ENCODE measurements at places on chromosomes 2 and 18. TPM values are rescaled to one million over a fixed set of nuclear protein-coding genes. Genes with fewer than 3 reads are reported as not detected.

TMEM198 gene
- 2.1 TPM for total RNA-seq

ITPRIPL1 gene
- 32.6 TPM for total RNA-seq

GRCh38 chr2:64609227-64609941 is 44.3 kb downstream of the SERTAD2 start:
- no peaks in the 10 kb centered on the region for H3K27me3 ChIP-seq
- DNase-seq = peak; percentile 60
- H3K36me3 ChIP-seq = no peaks in the 10 kb centered on the region
- peak overlapping the region; percentile 59 for H3K27ac ChIP-seq
- peaks cover 22% of the 10 kb centered on the region for H3K4me1 ChIP-seq
- peak overlapping the region; percentile 60 for H3K4me3 ChIP-seq

DNA sequence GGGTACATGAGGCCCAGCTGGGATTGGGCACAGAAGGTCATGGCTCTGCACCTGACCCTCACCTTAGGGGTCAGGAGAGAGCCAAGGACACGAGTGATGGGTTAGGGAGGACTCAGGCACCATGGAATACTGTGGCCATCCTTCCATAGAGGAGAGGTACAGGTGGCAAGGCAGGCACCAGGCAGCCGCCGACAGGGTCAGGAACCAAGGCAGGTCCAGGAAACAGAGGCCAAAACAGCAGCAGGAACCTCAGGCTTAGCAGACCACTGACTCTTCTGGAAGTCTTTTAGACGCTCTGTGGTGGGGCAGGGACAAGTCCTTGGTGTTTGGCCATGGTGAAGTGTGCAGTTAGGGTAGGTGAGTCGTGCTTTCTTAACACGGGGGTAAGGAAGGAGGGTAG is 128.0 kb downstream of the NEDD4L start:
- H3K4me3 ChIP-seq = no peak overlapping the region
- H3K27ac ChIP-seq = no peak overlapping the region
- H3K36me3 ChIP-seq = no peaks in the 10 kb centered on the region
- peaks cover 1% of the 10 kb centered on the region for H3K27me3 ChIP-seq
- DNase-seq = no peak

DNA sequence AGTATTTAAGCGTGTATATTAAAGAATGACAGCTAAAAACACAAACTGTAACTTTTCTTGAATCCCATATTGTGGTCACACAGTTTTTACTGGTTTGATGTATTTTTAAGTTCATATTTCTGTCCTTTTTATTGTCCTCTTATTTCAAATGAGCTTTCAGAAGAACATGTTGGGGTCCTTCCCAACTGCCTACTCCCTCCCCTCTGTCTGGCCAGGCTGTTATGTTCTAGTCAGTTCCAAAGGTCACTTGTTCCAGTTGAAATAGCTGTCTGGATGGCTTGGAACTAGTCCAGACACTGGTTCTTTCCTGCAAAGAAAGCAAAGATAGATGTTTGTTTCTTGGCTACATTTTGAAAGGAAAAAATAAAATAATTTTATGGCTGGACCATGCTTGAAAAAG is 306.9 kb downstream of the GULP1 start:
- H3K27me3 ChIP-seq = no peaks in the 10 kb centered on the region
- no peak overlapping the region for H3K27ac ChIP-seq
- no peaks in the 10 kb centered on the region for H3K4me1 ChIP-seq
- DNase-seq = no peak

DNA sequence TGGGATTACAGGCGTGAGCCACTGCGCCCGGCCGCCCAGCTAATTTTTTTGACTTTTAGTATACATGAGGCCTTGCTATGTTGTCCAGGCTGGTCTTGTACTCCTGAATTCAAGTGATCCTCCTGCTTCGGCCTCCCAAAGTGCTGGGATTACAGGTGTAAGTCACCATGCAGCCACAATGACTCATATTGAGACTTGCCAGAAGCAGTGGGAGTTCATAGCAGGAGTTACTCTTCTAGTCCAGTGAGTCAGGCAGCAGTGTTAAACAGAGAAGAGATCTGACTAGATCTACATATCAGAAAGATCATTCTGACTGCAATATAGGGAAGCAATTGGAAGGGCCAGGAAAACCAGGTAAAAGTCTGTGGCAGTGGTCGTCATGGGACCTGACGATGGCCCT is 1.5 kb upstream of the FLACC1 start:
- H3K27ac ChIP-seq = no peak overlapping the region
- H3K36me3 ChIP-seq = peaks cover 16% of the 10 kb centered on the region
- H3K4me1 ChIP-seq = peaks cover 22% of the 10 kb centered on the region
- H3K27me3 ChIP-seq = no peaks in the 10 kb centered on the region
- DNase-seq = peak; percentile 64

DNA sequence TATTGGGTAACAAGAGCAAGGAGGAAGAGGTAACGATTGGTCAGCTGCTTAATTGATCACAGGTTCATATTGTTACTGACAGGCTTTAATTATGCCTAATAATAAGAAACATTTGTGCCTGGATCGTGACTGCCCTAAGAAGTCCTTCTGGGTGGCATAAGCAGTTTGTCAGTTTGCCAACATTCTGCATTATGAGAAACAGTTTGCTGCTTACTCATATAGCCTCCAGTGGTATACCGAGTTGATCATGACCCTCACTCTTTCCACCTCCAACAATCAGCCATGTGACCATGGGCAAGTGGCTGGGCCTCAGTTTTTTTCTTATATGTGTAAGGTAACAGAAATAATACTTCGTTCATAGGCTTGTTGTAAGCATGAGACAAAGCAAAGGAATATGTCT is 96.6 kb upstream of the CABLES1 start:
- no peaks in the 10 kb centered on the region for H3K4me1 ChIP-seq
- DNase-seq = no peak
- no peak overlapping the region for H3K4me3 ChIP-seq
- H3K27ac ChIP-seq = no peak overlapping the region
- no peaks in the 10 kb centered on the region for H3K27me3 ChIP-seq

DNA sequence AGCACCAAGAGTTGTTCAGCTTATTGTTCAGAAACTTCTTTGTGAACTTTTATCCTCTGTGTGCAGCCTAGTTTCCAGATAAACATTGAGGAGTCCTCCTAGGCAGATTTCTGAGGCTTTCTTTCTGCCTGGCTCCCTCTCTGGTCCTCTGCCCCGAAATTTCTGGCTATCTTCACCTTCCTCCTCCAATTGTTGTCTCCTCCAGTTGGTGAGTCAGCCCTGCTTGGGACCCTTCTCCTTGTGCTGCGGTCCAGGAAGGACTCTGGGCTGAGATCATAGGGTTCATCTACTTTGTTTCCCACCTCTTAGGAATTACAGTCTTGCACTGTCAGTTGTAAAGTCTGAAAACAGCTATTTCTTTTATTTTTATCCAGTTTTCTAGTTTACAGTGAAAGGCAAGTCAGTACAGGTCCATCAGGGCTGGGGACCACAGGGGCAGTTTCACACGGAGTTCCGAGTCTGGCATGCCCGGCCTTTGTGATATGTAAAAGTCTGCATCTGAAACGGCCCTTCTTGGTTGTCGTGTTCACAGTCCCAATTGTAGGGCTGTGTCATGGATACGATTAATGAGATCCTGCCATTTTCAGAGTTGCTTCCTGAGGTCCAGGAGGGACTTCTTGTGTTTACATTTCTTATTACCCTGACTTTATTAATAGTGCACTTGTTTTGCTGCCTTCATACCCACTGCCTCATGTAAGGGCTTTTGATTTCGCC is 100.8 kb downstream of the SMC6 start:
- no peak overlapping the region for H3K27ac ChIP-seq
- H3K27me3 ChIP-seq = no peaks in the 10 kb centered on the region
- no peaks in the 10 kb centered on the region for H3K36me3 ChIP-seq
- DNase-seq = no peak
- no peaks in the 10 kb centered on the region for H3K4me1 ChIP-seq

DNA sequence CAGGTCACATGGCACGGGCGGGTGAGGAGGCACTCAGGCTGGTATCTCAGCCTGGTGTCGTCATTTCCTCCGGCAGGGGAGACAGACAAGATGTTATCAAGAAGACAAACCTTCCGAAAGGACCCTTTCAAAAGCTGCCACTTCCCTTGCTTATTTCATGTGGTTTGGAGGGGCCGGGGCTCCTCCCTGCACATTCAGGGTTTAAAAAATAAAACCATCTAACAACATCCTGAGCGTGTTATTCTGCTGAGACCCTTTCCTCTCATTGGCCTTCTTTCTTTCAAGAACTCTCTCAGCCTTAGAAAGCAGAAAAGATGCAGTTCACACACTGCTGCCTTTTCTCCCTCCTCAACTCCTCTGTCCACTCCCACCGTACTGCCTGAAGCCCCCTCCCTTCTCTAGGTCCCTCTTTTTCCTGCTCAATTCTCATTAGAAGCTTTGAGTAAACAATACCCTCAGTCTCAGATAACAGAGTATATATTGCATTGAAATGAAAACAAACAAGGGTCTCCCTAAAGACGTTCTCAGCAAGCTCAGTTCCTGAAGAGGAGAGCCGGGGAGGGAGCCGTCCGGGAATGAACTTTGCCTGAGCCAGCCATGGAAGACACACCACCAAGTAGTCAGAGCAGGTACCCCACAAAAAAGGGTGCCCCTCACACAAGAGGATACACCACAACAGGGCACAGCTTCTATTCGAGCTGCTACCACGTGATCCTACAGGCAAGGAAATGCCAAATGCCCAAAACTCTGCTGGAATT is 9.7 kb downstream of the SMAD7 start:
- H3K27ac ChIP-seq = peak overlapping the region; percentile 91
- DNase-seq = peak; percentile 94
- H3K27me3 ChIP-seq = no peaks in the 10 kb centered on the region
- H3K36me3 ChIP-seq = peaks cover 62% of the 10 kb centered on the region
- peaks cover 91% of the 10 kb centered on the region for H3K4me1 ChIP-seq

DNA sequence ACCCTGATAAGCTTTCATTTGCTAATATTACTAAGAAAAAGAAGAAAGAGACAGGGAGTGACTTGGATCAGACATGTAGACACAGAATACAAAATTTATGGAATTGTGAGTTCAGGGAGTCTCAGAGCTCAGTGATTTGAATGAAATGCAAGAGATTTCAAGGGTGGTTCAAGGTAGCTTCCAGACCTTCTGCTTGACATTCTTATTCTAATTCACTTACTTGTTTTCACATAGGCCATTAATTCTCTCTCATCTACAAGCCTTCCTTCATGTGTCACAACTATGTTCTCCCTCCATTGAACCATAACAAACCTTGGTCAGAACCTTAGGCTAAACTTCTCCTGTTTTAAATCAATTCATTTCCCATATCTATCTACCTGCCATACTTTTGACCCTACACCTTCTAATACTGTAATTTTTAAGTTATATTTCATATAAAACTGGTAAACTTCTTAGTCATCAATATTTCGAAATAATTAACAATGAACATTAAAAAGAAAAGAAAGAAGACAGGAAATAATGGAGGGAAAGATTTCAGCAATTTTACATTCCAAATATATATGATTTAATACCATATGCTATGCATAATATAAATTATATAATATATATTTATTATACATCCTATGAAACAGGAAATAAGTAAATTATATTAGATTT is 139.2 kb upstream of the PDE1A start:
- DNase-seq = no peak
- H3K4me3 ChIP-seq = no peak overlapping the region
- H3K27ac ChIP-seq = no peak overlapping the region
- no peaks in the 10 kb centered on the region for H3K4me1 ChIP-seq

DNA sequence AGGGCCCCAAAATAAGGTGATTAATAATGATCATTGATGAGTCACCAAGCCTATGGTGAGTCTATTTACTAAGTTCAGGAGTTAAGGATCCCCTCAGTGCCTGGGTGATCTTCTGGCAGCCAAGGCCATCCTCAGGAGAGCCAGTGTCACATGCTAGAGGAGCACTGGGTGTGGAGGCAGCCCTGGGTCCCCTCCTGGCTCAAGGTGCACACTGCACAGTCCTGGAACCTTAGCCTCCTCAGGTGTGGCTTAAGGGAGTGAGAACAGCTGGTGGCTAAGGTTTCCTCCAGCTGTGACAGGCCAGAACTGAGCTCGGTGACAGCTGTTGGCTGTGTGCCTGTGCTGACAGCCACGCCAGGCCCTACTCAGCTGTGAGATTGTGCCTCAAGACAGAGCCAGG is 52.1 kb upstream of the ACAA2 start:
- H3K36me3 ChIP-seq = no peaks in the 10 kb centered on the region
- no peak overlapping the region for H3K4me3 ChIP-seq
- DNase-seq = no peak
- no peaks in the 10 kb centered on the region for H3K27me3 ChIP-seq
- no peak overlapping the region for H3K27ac ChIP-seq

GRCh38 chr2:71474744-71475397 is 21.5 kb downstream of the DYSF start:
- H3K36me3 ChIP-seq = no peaks in the 10 kb centered on the region
- no peak for DNase-seq
- no peaks in the 10 kb centered on the region for H3K4me1 ChIP-seq
- no peak overlapping the region for H3K27ac ChIP-seq

GRCh38 chr18:21364471-21364870 is 122.4 kb downstream of the GREB1L start:
- peaks cover 13% of the 10 kb centered on the region for H3K27me3 ChIP-seq
- no peak overlapping the region for H3K4me3 ChIP-seq

- peaks cover 41% of the 10 kb centered on the region for H3K4me1 ChIP-seq
- peaks cover 18% of the 10 kb centered on the region for H3K36me3 ChIP-seq
- H3K27ac ChIP-seq = peak overlapping the region; percentile 100
- DNase-seq = peak; percentile 44
Measured at GRCh38 chr2:65129286-65129825, 550 bp downstream of the RAB1A start.

DNA sequence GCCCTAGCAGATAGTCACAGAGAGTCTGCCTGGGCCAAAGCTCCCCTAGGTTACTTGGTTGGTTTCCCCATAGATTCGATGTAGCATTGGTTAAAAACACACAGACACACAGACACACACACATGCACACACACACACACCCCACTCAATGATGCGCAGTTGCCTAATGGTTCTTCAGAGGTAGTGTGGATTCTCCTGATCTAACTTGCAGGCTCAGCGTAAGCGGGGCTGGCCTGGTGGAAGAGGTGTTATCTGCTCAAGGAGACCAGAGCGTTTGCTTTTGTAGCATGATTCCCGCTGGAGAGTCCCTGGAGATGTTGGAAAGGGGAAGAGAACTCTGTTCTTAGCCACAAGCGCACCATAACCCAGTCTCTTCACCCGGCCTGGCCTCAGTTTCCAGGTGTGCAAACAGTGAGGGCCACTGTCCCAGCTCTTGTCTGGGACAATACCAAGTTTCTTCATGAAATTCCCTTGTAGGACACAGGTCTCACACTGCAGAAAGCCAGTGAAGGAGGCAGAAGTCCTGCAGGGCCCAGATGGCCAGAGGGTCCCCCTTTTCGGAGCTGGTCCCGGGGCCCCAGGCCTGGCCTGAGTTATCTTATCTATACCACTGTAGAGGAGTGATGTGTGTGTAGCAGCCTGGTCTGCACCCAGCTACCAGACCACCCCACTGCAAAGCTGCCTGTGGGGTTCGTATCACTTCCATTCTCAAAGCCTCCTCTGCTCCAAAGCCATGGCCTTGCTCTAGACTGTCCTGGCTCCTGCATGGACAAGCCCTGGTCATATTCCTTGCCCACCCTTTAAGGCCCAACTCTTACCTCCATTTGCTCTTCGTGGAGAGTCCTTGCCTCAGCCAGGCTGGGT is 3.7 kb downstream of the ACKR3 start:
- no peak overlapping the region for H3K27ac ChIP-seq
- DNase-seq = no peak
- H3K36me3 ChIP-seq = no peaks in the 10 kb centered on the region
- H3K4me1 ChIP-seq = peaks cover 20% of the 10 kb centered on the region

Measured in activated CD8-positive, alpha-beta T cell treated with anti-CD3 and anti-CD28 coated beads for 36 hours (primary cell).